ENCODE measurements at places on chromosomes 16 and 17. TPM values are rescaled to one million over a fixed set of nuclear protein-coding genes. Genes with fewer than 3 reads are reported as not detected.

The SLFN12L gene
- total RNA-seq = not detected

- DNase-seq = no peak
Measured at GRCh38 chr16:77612596-77612995, 109.7 kb upstream of the NUDT7 start.

GRCh38 chr16:10921536-10922327, 20.5 kb downstream of the DEXI start:
- DNase-seq = no peak

GRCh38 chr17:83076938-83077337, 2.5 kb upstream of the METRNL start:
- no peak for DNase-seq

The MT1M gene
- not detected for total RNA-seq

GRCh38 chr17:59826706-59827453, 65.9 kb downstream of the TUBD1 start:
- no peak for DNase-seq

GRCh38 chr17:34363183-34363661, at the start of gene CCL1:
CCL1 (minus strand) TSS chr17:34363233; CDS start chr17:34363161, 72 bp downstream.
- no peak for DNase-seq

GRCh38 chr16:3838600-3839401, 41.7 kb downstream of the CREBBP start:
- DNase-seq = no peak

The CDT1 gene
- total RNA-seq = 23.1 TPM

The USP7 gene
- total RNA-seq = 14.9 TPM

DNA sequence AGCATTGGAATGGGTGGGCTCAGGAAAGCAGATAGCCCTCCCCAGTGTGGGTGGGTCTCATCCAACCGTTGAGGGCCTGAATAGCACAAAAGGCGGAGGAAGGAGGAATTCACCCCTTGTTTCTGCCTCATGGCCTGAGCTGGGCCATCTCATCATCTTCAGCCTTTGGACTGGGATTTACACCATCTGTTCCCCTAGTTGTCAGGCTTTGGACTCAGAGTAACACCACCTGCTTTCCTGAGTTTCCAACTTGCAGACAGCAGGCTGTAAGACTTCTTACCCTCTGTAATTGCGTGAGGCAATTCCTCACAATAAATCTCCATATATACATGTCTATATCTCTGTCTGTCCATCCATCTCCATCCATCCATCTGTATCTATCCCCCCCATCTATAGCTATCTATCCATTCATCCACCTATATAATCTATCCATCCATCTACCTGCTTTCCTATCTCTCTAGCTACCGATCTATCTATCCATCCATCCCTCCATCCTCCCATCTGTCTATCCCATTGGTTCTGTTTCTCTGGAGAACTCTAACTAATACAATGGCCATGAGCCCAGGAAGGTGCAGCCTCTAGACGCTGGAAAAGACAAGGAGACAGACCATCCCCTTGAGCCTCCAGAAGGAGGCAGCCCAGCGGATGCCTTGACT, 21.3 kb downstream of the DNAH17 start:
- DNase-seq = no peak

DNA sequence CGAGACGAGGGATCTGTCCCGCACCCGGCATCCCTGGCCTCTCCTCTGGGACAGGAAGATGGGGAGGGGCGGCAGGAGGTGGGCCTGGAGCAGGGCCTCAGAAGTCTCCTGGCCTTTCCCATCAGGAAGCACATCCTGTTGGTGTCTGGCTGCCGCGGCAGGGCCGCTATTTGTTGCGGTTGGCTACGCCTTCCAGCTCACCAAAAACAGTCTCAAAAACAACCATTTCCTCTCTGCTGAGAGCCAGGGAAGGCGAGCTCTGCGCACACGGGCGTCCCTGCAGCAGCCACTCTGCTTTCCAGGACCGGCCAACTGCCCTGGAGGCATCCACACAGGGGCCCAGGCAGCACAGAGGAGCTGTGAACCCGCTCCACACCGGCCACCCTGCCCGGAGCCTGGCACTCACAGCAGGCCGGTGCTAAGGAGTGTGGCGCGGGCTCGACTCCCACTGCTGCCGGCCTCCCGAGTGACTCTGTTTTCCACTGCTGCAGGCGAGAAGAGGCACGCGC, at the start of gene TMEM204:
Gene TMEM204, plus strand, starts transcription at position 224 of the 509 bp plus-strand sequence. CDS start 610 bp downstream, outside the sequence.
- DNase-seq = no peak
